ENCODE measurements at places on chromosomes 2 and 18.

DNA sequence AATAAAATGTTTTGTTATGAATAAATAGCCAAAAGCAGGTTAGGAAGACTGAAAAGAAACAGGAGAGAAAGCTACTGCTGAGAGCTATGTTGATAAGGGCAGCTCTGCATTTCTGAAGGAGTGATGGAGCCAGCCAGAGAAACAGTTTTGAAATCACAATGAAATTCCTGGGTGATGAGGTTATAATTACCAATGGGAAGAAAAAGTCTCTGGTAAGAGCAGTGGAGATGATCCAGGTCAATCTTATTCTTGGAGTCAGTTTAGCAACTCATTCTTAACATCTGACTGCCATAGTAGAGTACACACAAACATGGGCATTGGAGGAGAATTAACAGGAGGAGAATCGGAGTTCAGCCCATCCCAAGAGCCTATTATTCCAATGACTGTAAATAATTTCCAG lies 2.4 kb downstream of the ALKAL2 start:
- no peak for DNase-seq

DNA sequence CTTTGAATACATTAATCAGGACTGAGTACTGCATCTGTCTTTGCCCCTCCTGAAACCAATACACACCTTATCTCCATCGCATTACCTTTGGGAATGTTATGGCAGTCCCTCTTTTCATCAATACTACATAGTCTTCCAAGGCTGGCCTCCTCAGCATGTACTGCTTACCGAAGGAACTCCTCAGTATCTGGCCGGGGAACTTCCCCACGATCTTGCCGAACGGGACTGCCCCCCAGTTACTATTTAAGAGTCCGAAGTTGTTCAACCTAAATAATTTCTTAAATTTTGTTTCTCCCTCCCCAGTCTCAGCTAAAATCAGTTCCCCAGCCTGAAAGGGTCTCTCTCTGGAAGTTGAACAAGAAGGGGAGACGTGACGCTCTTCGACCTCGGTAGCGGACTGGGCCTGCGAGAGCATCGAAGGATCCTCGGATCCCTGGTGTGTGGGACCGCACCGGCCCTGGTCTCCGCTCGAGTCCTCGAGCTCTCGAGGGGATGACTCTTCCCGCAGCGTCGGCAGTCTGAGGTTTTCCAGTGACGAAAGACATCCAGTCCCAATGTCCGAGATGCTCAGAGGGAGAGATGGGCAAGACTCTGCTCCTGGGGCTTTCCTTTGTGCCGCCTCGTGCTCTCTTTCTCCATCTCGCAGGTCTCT lies 489 bp downstream of the TRMT61B start:
- no peak for DNase-seq

- no peak for DNase-seq
These were observed 33.1 kb downstream of the SS18 start for GRCh38 chr18:26057344-26057773.

GRCh38 chr2:198525211-198525969 lies 721.0 kb downstream of the PLCL1 start:
- no peak for DNase-seq

GRCh38 chr18:55503167-55503820 lies 84.7 kb downstream of the TCF4 start:
- DNase-seq: no peak

- no peak for DNase-seq
These were observed 786.6 kb upstream of the CDH2 start for GRCh38 chr18:28963481-28963880.

DNA sequence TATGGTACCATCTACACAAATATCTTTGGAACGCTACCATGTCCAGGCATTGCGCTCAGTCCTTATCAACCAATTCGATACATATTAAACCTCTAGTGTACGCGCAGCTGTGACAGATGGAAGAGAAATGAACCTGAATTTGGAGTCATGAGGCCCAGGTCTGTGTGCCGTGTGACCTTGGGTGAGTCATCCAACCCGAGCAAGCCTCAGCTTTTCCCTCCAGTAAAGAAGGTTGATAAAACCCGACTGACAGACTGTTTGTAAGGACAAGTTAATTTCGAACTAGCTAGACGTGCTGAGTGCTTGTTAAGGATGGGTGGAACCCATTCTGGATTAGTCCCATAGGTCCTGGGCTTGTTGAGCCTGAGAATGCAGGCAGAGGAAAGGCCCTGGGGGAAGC lies 28.2 kb downstream of the GREB1 start:
- no peak for DNase-seq

DNA sequence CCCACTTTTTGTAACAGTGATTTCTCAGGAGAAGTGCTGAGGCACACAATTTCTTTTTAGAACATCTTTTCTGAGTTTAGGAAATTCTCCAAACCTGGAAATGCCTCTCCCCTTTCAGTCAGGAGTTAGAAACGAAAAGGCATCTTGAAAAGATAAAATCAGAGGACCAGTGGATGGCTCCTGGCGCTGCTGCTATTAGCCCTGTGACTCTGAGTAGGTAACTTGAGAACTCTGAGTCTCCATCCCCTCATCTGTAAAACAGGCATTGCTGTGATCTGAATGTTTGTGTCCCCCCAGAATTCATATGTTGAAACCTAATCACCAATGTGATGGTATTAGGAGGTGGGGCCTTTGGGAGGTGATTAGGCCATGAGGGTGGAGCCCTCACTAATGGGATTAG lies 50.2 kb downstream of the EHD3 start:
- no peak for DNase-seq

DNA sequence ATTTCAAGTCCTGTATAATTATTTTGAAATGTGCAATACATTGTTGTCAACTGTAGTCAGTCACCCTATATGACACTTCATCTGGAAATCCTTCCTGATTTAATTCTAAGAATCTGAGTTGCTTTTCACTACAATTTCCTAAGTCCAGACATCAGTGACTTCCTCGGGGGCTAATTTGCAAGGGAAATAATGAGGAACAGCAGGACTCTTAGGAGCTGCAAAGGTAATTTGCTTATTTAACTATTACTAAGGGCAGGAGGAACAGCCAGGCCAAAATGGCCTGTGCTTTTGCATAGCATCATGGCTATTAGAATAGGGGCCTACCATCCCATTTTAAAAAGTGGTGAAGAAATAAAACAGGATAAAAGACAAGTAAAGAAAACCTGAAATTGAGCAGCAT lies 178.8 kb downstream of the MC4R start:
- no peak for DNase-seq

DNA sequence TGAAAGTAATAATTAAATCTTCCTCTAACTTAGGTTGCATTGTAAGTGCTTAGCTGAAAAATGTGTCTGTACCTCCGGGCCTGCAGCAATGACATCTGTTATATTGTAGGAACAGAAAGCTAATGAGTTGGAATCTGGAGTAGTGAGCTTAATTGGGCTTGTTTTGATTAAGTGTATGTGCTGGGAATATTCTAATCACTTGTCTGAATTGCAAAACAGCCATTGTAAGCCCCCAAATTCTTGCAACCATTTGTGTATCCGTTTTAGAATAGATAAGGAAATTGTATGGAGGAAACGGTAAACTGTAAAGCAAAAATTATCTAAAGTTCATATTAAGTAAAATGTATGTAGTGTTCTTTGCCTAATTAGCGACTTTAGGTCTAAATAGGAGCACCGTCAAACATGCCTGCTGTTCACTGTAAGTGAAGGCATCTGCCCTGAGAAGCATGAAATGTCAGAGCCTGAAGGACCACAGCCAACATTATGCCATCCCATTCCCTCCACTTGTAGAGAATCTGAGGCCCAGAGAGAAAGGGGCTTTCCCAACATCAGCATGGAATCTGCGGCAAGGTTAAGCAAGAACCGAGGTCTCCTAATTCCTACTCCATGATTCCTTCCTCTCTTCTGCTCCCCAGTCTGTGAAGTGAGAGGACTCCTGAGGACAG lies 466.4 kb downstream of the TDRD15 start:
- DNase-seq: no peak

DNA sequence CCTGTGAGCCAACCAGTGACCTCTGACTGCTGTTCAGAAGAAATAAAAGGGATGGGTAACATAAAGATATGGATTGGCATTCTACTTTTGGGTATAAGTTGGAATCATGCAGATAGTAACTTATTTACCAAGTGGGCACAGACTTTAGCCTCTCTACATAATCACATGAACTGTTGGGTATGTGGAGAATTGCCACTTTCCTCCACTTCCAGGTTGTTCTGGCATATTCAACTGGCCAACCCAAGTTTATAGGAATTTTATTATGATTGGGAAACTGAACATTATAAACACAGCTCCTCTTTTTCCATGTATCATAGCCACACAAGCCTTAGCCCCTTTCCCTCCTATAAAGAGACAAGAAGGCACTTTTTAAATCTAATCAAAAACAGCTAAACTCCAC lies 179.3 kb downstream of the RNF152 start:
- DNase-seq: no peak

GRCh38 chr18:76449111-76449453 lies 46.0 kb downstream of the ZNF516 start:
- DNase-seq: no peak

GRCh38 chr2:109216332-109216731 lies 87.3 kb downstream of the SH3RF3 start:
- no peak for DNase-seq

DNA sequence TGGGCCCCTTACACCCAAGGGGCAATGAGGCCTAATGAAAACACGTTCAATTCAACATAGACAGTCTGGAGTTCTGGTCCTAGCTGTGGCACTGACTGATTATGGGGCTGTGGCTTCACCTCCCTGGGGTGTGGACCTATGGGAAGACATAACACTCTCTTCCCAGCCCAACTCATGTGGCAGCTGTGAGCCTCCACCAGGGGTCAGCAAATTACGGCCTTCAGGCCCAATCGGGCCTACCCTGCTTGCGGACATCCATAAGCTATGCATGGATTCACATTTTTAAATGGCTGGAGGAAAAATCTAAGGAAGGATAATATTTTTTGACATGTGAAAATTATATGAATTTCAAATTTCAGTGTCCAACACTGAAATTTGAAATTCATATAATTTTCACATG lies 101.3 kb downstream of the LOXHD1 start:
- peak; percentile 13 for DNase-seq

DNA sequence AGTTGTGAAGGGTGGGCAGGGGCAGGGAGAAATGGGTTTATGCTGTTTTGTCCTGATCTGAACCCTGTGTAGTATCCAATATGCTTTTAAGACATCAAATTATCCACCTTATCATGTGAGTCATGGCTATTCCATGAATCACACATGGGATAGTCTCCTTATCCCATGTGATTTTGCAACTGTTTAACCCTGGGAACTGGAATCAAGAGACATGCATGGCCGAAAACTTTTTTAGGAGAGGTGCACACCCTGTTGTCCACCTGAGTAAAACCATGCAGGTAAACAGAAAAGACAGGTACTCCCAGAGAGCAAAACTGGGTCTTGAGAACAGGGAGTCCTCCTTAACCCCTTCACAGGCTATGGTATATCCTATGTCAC lies 490.6 kb upstream of the HS6ST1 start:
- no peak for DNase-seq

GRCh38 chr2:56682397-56682760 lies 498.6 kb downstream of the CCDC85A start:
- no peak for DNase-seq

DNA sequence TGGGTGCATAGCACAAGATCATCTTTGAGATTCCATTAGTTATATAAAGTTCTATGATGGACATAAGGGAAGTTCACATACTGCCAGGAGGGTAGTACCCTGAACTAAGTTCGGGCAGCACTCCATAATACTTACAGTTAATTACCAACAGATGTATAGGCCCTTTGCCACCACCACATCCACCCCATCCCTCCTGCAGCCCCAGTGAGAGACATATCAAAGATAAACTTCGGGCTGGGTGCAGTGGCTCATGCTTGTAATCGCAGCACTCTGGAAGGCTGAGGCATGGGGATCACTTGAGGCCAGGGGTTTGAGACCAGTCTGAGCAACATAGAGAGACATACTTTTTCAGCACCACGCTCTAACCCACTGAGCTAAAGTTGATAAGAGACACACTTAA lies 46.4 kb upstream of the NPAS2 start:
- no peak for DNase-seq

DNA sequence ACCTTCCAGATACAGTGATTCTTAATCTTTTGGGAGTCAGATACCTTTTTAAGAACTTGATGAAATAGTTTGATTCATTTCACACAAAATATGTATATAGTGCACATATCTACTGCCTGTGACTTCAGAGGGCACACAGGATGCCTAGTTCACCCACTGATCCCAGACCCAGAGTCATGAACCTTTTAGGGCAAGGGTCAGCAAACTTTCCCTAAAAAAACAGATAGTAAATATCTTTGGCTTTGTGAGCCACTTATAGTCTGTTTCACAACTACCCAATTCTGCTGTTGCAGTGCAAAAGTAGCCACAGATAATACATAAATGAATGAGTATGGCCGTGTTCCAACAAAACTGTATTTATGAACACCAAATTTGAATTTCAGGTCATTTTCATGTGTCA lies 124.9 kb downstream of the ANKRD44 start:
- DNase-seq: no peak
